ENCODE measurements at places on chromosomes 4 and X.

DNA sequence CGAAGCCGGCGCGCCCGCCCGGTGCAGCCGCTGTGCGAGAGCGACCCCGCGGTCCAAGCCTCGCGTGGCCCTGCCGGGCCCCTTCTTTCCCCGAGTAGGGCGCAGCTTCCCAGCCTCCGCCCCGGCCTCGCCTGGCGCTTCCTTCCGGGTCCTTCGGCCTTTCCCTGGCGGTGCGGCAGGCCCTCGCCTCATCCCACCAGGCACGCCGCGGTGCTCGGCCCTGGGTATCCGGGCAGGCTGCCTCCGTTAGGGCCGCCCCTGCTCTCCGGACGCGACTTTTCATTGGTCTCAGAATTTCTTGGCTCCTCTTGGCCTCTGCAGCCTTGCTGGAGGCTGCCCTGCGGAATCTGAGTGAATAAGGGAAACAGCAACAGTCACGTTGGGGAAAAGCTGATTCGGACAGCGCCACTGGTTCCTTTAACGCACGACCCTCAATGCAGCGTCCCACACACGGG is 429 bp downstream of the UVSSA start:
- DNase-seq: no peak

DNA sequence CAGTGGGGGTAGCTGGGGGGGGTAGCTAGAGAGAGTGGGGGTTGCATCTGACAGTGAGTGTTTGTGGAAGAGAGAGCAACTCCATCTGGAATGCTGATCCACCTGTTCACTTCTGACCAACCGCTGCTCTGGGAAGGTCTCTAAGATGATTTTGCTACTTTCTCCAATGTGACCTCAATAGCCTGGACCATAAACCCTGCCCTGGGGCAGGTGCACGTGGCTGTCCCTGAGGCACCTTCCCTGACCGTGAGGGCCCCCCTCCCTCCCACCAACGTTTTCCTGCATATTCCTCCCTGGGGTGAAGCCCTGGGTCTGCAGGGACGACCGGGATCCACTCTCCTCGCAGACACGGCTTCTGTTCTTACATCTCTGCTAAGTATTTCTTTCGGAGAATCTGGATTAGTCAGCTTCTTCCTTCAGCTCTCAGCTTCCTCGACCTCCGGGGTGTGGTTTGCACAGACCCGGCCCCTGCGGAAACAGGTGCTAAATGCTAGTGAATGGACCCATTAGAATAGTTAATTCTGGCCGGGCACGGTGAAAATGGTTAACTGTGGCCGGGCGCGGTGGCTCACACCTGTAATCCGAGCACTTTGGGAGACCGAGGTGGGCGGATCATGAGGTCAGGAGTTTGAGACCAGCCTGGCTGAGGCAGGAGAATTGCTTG is 21.4 kb upstream of the PLCXD1 start:
- peak; percentile 72 for DNase-seq

DNA sequence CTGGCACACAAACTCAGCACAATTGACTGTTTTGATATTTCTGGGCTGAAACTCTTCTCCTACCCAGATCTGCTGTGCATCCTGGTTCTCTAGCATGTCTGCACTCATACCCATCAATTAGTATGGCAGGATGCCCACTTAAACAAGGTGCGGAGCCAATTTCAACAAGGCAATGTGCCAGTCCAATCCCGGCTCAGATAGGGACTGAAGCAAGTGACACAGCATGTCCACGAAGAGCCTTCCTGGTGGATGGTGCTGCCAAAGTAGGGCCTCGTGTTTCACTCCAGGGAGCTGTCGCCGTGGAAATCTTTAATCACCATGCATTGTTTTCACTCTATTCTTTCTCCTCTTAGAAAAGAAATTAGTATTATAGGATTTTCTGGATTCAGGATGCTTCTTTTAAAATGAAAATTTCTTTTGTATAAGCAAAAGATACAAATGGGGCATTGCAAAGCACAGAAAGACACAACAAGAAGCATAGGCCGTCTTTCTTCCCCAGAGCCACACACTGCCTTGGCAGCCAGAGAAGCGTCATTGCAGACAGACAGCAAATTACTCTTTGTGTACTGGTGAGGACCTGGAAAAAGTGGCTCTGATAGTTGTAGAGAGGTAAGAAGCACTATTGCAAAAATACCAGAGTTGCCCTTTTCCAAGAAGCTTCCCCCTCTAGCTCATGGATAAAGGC is 40.6 kb upstream of the LSM6 start:
- no peak for DNase-seq

GRCh38 chr4:168919706-168920324 is 90.2 kb downstream of the CBR4 start:
- no peak for DNase-seq

GRCh38 chr4:83767067-83767466 is 231.2 kb downstream of the GPAT3 start:
- DNase-seq: no peak

DNA sequence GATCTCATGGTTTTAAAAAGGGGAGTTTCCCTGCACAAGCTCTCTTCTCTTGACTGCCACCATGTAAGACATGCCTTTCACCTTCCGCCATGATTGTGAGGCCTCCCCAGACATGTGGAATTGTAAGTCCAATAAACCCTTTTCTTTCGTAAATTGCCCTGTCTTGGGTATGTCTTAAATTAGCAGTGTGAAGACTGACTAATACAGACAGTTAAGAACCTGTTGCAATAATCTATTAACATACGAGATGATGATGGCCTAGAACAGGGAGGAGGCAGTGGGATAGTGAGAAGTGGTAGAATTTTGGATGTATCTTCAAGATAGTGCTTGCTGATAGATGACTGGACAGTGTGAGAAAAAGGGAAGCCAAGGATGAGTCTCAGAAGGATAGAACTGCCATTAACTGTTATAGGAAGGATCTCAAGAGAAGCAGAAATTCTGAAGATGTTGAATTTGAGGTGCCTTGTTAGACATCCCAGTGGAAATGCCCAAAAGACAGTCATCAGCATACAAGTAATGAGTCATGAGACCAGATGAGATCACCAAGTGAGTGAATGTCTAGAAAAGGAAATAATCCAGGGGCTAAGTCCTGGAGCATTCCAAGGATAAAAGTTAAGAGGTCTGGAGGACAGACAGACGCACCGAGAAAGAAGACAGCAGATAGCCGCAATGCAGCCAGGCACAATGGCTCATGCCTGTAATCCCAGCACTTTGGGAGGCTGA is 38.8 kb upstream of the UGDH start:
- DNase-seq: no peak

- DNase-seq: no peak
Observed at GRCh38 chr4:22031423-22031822, 82.9 kb upstream of the KCNIP4 start.

- DNase-seq: peak; percentile 85
Observed at GRCh38 chr4:7238300-7238960, 46.1 kb downstream of the SORCS2 start.

GRCh38 chrX:13587786-13588477 is 18.5 kb downstream of the EGFL6 start:
- no peak for DNase-seq

DNA sequence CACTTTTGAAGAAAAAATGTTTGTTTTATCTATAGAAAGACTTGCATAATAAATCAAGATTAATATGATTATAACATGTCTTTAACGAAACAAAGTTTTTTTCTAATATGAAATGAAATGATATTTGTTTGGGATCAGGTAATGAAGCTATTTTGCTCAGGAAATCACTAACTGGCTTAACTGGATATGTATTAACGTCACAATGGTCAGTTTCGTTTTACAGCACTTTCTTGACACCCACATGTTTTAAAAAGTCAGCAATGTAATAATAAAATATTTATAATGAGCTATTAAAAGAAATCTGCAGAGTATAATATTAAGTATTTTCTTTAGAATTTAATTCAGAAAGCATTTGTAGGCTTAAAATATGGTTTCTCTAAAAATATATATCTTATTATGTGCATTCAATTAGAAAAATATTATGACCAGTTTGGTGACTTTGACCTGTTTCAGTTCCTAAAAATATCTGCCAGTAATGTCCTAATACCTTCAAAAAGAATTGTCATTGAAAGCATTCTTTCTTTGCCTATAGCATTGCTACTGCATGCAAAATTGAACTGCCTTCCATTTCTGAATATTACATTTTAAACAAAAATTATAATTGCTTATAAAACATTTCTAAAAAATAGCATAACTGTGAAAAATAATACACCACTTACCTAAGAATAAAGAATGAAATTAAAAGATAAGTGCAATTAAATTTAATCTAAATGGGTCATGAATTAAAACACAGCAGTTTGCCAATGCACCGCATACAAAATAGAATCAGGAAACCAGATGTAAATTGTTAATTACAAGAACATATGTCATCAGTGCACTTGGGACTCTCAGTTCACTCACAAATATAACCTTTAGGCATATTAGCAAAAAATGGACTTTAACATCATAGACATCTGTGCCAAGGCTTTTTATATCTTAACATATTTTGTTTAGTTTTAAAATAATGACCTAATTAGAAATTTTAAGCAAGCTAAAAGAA is 31.6 kb downstream of the TIGD2 start:
- no peak for DNase-seq

- DNase-seq: no peak
Observed at GRCh38 chrX:2549876-2550275, 49.1 kb upstream of the DHRSX start.

DNA sequence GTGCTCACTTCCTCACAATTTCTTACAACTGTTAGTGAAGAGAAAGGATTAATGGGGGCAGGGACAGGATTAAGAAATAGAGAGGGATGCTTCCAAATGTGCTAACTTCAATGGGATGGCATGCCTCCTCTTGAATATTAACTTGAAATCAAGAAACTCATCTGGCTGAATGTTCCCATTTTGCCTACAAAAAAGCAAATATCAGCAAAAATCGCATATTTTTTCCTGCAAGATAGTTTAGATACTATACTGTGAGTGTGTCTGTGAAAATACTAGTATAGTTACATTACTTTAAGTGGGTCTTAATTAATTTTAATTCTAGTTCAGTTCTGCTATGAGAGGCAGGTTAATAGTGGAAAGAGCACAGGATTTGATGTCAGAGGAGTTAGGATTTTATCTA is 4.9 kb downstream of the PAICS start:
- DNase-seq: no peak

DNA sequence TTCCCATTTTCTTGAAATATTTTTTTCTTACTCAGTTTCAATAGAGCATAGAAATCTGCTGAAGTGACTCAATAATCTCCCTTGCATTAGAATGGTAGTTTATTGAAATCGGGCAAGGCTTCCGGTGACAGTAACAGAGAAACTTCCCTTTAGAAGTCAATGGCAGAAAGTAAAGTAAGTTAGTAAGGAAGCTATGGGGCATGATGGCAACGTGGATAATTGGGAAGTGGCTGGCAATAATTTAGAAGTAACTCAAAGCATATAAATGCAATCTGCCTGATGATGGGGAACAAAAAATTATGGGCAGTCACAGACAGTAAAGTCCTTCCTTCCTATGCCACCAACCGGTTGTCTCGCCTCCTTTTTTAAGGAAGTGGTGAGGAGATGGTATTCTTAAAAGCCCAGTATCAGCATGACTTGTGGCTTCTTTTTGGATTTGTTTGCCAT is 7.6 kb downstream of the CYBB start:
- no peak for DNase-seq

GRCh38 chrX:69361311-69361845 is 142.7 kb upstream of the NALF2 start:
- no peak for DNase-seq

DNA sequence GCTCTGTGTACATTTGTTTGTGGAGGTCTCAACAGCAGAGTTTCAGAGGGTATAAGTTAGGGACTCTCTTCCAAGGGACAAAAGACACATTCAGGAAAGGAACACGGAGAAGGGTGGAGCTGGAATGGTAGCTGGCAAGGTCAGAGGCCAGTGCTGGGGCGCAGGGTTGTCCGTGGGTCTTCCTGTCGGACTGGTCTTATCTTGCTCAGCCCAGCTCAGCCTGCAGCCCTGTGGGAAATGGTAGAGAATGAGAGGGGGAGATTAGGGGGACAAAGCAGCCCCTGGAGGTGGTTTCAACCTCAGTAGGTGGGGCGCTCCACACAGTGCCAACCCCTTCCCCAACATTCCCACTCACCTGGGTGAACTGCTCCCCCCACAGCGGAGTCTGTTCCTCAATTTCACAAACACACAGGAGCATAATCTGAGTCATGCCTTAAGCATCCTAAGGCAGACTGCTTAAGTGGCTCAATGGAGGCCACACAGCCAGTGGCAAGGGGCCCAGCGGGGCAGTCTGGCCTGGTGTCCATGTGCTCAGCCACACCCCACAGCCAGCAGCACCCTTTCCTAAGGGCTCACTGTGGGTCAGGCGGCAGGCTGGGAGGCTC is 6.9 kb upstream of the HDAC6 start:
- DNase-seq: no peak

GRCh38 chr4:59643682-59644081 is 1556.4 kb upstream of the ADGRL3 start:
- no peak for DNase-seq

GRCh38 chr4:74674750-74675149 is 119.6 kb downstream of the BTC start:
- DNase-seq: no peak

- no peak for DNase-seq
Observed at GRCh38 chrX:41862562-41863184, 60.7 kb downstream of the CASK start.

DNA sequence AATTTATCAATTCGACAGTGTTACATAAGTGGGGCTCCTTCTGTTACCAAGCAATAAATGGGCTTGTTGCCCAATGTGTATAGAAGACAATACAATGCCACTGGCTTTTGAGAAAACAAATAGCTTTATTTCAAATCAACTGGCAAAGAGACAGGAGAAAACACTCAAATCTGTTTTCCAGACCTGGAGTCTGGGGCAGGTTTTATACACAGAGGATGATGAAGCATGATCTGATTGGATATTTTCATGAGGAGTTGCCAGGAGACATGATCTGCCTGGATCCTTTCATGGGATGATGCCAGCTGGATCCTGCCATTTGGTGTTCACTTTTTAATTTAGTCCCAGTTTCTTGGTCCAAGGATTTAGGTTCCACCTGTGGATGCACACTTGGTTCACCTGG is 287.9 kb downstream of the CXXC4 start:
- DNase-seq: no peak

GRCh38 chr4:101264993-101265815 is 82.1 kb downstream of the PPP3CA start:
- DNase-seq: no peak

GRCh38 chrX:82813671-82814078 is 694.4 kb upstream of the POU3F4 start:
- DNase-seq: no peak

GRCh38 chrX:17580539-17581152 is 156.6 kb upstream of the SCML1 start:
- DNase-seq: no peak

GRCh38 chr4:112492321-112492720 is 23.7 kb downstream of the NEUROG2 start:
- DNase-seq: no peak
